NCI-H2081 treated with DMSO at 0.1 percent for 48 hours (cell line): ENCODE measurements at places on chromosomes 2 and 18.

- no peak for DNase-seq
Measured at GRCh38 chr2:19886261-19886660, 15.5 kb downstream of the TTC32 start.

GRCh38 chr2:71006955-71007799 lies 12.5 kb upstream of the TEX261 start:
- no peak for DNase-seq

GRCh38 chr2:169715379-169716237 lies 18.0 kb upstream of the KLHL23 start:
- no peak for DNase-seq

- no peak for DNase-seq
Measured at GRCh38 chr2:180873219-180873618, 107.2 kb upstream of the UBE2E3 start.

DNA sequence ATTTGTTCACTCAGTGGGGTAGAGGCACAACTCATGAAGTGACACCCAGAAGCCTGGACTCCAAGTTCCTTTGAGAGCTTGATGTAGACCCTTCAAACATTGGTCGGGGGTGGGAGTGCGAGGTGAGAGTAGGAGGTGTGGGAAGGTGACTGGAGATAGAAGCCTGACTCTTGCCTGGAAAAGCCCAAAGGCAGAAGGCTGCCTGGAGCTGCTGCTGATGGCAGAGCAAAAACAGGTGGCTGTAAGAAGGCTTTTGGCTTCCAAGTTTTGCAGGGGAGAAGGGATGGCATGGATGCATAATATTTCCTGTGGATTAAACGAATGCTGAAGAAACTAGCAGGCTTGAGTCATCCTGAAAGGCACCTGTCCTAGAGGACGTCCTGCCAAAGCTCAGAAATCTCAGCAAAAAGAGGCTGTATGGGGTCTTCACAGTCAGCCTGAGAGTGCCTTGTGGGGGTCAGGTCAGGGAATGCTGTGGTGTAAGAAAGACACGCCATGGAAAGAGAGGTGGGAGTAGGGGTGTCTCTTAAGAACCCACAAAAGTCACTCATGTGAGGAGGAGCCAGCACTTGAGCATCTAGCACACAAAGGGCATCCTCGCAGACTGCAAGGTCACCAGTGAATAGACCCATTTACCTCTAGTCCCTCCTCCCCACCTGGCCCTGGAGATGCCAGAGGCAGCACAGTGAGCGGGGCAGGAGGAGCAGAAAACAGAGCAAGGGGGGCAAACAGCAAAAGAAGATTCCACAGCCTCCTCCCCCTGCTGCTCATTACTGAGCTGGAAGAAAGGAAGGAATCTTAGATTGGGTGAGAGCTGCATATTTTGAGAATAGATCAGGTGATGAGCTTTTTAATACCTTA lies 37.5 kb downstream of the FASTKD2 start:
- DNase-seq = no peak

DNA sequence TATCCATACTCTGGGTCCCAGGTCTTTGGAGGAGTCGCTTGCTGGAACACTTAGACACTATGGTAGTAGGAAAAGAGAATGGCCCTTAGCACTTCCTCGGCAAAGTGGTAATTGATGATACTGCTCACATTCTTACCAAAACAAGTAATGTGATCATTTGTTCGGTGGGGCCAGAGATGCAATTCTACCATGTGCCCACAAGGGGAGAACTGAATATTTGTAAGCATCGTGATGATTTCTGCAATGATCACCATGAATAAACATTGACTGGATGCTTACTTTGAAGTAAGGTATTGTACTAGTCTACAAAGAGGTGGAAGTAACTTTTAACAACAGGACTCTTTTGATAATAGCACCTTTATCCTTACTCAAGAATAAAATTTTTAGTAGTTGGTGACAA lies 109.7 kb downstream of the CD8B2 start:
- no peak for DNase-seq
